ENCODE measurements at places on chromosomes 6 and 20.

DNA sequence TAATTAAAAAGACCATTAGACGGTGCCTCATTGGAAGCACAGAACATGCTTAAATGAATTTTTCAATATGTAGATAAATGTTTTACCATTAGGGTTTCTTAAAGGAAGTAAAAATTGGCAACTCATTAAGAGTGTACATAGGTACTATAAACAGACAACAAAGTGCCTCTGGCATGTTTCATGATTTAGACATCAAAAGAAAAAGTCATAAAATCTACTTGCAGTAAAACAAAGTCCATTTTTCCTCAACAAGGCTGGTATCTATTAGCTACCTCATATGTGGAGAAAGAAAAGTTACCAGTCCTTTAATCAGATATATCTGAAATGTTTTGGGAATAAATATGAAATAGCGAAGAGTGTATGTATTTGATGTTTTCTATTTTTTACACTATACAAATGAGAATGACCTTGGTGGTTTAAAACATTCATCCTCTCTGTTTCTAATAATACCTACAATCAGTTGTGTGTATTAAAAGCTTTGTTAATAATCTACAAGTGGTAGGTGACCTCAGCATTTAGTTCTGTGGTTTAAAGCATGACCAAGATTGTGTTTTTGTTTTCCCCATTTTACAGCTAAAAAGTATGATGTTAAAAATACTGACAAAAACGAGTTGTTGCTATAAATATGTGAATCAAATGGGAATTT, 87.5 kb downstream of the HDGFL1 start:
- no peak for DNase-seq

DNA sequence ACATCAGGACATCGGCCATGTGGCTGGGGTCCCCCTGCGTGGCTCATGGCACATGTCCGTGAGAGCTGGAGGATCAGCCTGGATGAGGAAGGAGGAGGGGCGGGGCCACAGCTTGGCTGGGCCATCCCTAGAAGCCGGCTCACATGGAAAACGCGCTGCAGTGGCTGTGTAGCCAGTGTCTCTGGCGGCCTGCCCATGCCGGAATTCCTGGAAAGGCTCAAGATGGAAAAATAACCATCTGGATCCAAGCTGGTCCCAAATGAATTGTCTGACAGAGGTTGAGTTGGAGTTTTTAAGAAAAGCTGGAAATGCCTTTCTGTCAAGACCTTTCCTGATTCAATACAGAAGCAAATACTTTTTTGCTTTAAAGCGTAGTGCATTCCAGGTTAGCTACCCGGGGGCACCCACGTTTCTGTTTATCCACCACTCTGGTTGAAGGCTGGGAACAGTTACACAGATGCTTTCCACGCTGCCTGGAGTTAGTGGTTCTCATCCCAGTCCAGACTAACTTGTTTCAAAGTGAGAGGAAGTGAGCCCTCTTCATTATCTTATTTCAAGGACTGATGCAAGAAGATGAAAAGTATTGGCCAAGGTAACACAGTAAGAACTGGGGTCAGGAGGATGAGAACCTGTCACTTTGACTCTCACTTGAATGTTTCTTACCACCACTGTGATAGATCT, 99.0 kb downstream of the GMPR start:
- DNase-seq = no peak

DNA sequence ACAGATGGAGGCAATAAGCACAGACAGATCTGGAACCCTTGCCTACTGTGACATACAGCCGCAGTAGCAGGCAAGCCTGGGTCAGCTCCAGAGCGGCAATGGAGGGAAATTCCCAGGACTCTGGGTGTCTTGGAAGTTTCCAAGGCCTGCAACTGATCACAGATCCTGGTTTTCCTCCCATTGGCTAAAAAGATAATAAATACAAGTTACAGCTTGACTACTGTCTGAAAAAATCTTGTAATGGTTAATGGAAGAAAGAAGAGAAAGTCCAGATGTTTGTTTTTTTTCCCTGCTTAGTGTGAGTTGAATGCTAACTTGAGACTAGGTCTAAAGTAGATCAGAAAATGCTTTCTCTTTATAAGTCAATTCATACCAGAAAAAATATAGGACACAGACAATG, 307.6 kb downstream of the ALDH8A1 start:
- DNase-seq = no peak

- DNase-seq = no peak
Observed at GRCh38 chr6:5217356-5217755, 43.4 kb downstream of the LYRM4 start.

DNA sequence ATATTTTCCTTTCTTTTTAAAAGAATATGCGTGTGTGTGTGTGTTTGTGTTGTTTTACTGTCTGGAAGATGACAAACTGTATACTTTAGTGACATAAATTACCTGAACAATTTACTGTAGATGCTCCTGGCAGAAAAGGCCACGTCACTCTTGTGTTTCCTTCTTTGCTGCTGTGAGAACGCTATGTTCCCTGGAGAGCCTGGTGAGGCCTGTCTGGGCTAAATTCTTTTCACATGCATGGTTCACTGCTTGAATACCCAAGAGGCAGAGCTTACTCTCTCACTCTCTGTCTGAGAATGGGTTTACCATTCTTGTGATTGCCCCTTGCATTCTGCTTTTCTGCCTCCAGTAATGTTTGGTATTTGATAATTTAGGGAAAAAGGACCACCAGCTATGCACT, 64.3 kb downstream of the EDN1 start:
- DNase-seq = no peak

DNA sequence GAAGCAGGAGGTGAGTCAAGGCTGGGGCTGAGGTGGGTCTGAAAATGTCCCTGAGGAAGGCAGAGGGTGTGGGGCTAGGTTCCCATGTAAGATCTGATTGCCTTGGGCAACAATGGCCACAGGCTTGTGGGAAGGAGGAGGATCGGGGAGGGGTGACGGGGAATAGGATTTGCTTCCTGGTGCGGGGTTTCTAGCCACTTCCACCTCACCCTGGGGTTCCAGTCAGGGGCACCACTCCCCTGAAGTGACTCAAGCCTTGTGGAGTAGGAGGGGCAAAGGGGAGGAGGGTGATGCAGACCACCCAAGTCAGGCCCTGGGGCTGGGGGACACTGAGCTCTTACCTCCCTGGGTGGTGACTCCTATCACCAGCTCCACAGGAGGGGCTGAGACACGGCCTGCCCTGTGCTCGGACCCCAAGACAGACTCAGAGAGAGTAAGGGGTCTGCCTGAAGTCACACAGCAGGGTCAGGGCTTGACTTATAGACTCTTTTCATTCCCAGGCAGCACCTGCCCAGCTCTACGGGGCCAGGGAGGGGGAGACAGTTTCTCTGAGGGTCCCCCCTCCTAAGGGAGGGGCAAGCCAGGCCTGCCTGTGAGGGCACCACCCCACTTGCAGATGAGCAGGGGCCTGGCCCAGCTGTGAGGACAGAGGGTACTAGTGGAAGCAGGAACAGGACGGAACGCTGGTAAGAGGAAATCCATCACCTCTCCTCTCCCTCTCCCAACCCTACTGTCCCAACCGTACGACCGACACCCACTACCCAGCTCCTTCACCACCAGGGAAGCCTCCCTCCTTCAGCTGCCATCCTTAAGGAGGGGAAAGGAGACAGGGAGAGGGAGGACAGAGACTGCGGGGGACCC, 12.4 kb upstream of the SPDEF start:
- no peak for DNase-seq

DNA sequence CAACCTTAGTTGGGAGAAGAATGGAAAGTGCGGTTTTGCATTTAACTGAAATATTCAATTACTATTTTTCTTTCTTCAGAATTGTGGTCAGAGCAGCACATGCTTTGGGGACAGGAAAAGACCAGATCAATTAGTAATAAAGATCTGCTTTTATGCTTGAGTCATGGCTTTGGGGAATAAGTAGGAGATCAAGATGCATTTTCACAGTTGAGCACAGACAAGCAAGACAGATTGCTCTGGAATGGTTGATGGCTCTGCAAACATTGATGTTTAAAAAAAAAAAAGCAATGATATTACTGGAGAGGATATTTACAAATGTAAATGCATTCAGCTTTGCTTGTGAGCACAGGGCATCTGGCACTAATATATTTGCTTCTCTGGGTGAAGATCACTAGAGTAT, 224.4 kb upstream of the SASH1 start:
- DNase-seq = no peak

DNA sequence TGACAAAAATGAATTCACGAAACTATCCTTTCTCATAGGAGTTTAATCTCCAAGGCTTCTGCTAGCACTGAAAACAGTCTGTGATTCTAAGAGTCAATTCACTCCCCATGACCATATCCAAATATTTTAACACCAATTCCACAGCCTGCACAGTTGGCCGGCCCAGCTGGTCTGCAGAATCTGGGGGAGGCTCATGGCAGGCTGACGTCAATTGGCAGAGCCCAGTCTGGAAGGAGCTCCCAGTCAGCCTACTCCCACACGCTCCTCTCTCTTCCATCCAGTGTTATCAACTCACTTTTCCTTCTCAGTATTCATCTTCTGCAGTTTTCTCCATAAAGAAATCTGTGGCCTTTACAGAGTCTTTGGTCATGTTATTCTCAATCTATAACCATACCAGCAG, 111.0 kb downstream of the TBXT start:
- no peak for DNase-seq

- no peak for DNase-seq
Observed at GRCh38 chr6:163335671-163336545, 78.6 kb upstream of the QKI start.

- DNase-seq = no peak
Observed at GRCh38 chr6:160519603-160520042, 144.5 kb downstream of the LPA start.

GRCh38 chr6:136549300-136550044, 750 bp downstream of the MAP7 start:
- no peak for DNase-seq

DNA sequence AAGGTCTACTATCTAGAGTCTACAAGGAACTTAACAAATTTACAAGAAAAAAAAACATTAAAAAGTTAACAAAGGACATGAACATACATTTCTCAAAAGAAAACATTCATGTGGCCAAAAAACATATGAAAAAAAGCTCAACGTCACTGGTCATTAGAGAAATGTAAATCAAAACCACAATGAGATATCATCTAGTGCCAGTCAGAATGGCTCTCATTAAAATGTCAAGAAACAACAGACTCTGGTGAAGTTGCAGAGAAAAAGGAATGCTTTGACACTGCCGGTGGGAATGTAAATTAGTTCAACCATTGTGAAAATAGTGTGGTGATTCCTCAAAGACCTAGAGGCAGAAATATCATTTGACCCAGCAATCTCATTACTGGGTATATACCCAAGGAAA, 48.3 kb downstream of the OGFRL1 start:
- no peak for DNase-seq

DNA sequence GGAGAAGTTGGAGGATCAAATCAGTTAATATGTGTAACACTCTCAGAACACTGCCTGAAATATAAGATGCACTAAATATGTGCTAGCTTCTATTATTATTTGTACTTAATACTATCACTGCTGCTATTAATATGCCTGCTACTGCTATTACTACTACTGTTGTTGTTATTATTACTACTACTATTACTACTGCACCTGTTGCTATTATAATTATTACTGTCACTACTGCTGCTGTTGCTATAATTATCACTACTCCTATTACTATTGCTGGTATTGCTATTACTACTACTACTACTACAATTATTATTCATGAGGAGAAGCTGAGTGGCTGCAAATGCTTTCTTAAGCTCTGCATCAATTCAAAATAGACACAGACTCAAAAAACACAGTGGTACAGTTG, 16.7 kb upstream of the SSTR4 start:
- DNase-seq = no peak

Measured in KG1 (cell line).